ENCODE measurements at places on chromosomes 16 and 17.

- H3K27me3 ChIP-seq = peaks cover 25% of the 10 kb centered on the region
- no peak for DNase-seq
- H3K4me1 ChIP-seq = peaks cover 16% of the 10 kb centered on the region
- no peak overlapping the region for H3K4me3 ChIP-seq
- H3K36me3 ChIP-seq = no peaks in the 10 kb centered on the region
- no peak overlapping the region for H3K27ac ChIP-seq
These were observed 83.8 kb downstream of the GNAO1 start for GRCh38 chr16:56275076-56275475.

- H3K27me3 ChIP-seq = no peaks in the 10 kb centered on the region
- no peak overlapping the region for H3K4me3 ChIP-seq
- DNase-seq = no peak
- no peak overlapping the region for H3K27ac ChIP-seq
These were observed 13.1 kb downstream of the CNGB1 start for GRCh38 chr16:57957673-57958392.

DNA sequence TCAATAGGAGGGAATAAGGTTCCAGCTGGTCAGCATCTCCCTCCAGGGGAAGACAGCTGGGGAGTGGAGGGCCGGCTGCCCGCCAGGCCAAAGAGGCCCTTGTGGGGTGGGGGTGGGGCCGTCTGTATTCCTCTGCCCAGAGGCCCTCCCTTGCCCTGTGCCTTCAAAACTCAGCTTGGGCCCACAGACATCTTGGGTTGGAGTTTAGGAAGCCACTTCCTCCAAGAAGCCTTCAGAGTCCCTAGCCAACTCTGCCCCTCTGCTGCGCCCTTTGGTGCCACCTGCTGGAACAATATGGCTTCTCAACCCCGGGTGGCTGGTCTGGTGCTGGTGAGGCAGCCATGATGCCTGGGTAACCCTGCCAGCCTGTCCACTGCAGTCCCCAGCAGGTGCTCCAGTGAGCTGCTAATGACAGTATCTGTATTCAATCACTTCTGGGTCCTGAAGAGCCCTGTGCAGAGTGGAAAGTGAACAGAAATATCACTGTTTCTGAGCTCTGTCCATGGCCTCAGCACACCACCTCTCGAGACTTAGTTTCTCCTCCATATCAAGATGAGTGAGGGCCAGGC lies 16.7 kb downstream of the HSD11B2 start:
- no peaks in the 10 kb centered on the region for H3K27me3 ChIP-seq
- DNase-seq = peak; percentile 72
- no peaks in the 10 kb centered on the region for H3K4me1 ChIP-seq
- no peak overlapping the region for H3K27ac ChIP-seq
- H3K4me3 ChIP-seq = no peak overlapping the region

GRCh38 chr16:89742948-89743347 lies 21.6 kb downstream of the ZNF276 start:
- no peak for DNase-seq
- H3K27ac ChIP-seq = peak overlapping the region; percentile 54
- H3K4me1 ChIP-seq = peaks cover 5% of the 10 kb centered on the region
- H3K36me3 ChIP-seq = peaks cover 36% of the 10 kb centered on the region
- no peak overlapping the region for H3K4me3 ChIP-seq

DNA sequence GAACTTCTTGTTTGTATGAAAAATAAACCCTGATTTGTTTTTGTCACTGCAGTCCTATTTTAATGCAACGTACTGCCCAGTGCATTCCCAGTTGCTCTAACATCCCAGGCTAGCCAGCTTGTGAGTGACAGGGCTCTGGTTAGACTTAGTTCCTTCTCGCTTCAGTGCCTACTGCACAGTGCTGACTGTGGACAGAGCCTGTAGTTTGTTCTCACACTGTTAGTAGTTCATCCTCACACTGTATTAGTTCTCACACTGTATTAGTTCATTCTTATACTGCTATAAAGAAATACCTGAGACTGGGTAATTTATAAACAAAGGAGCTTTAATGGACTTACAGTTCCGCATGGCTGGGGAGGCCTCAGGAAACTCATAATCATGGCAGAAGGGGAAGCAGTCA lies 116.6 kb upstream of the SALL1 start:
- H3K4me3 ChIP-seq = no peak overlapping the region
- H3K4me1 ChIP-seq = no peaks in the 10 kb centered on the region
- H3K27me3 ChIP-seq = no peaks in the 10 kb centered on the region
- no peak for DNase-seq

GRCh38 chr16:9415545-9415944 lies 324.1 kb downstream of the HAPSTR1 start:
- DNase-seq = no peak
- H3K27me3 ChIP-seq = no peaks in the 10 kb centered on the region
- H3K4me3 ChIP-seq = no peak overlapping the region
- no peaks in the 10 kb centered on the region for H3K36me3 ChIP-seq
- no peak overlapping the region for H3K27ac ChIP-seq
- H3K4me1 ChIP-seq = no peaks in the 10 kb centered on the region

- no peak for DNase-seq
- peaks cover 2% of the 10 kb centered on the region for H3K27me3 ChIP-seq
These were observed 6.8 kb downstream of the ZG16B start for GRCh38 chr16:2836646-2837508.

DNA sequence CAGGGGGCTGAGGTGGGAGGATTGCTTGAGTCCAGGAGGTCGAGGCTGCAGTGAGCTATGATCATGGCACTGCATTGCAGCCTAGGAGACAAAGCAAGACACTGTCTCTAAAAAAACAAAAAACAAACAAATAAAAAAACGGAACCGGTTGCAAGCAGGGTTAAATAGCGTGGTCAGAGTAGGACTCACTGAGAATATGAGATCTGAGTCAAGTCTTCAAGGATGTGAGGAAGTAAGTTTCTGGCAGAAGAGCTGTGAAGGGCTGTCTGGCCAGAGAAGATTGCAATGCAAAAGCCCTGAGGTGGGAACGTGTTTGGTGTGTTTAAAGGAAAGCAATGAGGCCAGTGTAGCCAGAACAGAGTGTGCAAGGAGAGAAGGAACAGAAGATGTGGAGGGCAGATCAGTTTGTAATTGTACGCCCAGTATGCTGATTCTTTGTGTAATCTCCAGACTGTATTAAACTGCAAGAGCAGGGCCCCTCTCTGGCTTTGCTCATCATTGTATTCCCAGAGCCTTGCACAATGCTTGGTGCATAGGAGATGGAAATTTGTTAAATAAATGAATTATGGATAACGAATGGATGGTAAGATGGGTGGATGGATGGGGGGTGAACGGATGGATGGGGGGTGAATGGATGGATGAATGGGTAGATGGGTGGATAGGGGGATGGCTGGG lies 6.3 kb downstream of the G6PC1 start:
- H3K27ac ChIP-seq = no peak overlapping the region
- no peak for DNase-seq
- no peaks in the 10 kb centered on the region for H3K36me3 ChIP-seq
- no peaks in the 10 kb centered on the region for H3K4me1 ChIP-seq

DNA sequence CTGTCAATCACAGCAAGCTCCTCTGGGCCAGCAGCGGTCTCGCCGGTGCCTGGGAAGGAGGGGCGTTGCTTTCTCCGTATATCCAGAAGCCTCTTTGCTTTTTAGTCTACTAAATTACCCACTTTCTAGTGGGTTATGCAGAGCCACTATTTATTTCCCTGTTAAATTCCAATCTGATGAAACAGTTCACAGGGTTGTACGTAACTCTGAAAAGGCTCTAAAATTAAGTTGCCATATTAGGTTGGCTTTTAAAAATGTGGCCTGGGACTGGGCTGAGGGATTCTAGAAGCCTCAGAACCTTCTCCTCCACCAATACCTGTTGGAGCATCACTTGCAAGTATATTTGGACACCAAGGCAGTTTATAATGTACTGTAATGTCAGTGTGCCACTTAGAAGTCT lies 27.2 kb downstream of the MARCHF10 start:
- no peak overlapping the region for H3K27ac ChIP-seq
- H3K27me3 ChIP-seq = peaks cover 11% of the 10 kb centered on the region

GRCh38 chr16:48250520-48251278 lies 3.4 kb upstream of the ABCC11 start:
- H3K4me1 ChIP-seq = peaks cover 29% of the 10 kb centered on the region
- no peak overlapping the region for H3K27ac ChIP-seq
- no peaks in the 10 kb centered on the region for H3K27me3 ChIP-seq
- H3K36me3 ChIP-seq = peaks cover 11% of the 10 kb centered on the region
- no peak overlapping the region for H3K4me3 ChIP-seq
- DNase-seq = no peak

DNA sequence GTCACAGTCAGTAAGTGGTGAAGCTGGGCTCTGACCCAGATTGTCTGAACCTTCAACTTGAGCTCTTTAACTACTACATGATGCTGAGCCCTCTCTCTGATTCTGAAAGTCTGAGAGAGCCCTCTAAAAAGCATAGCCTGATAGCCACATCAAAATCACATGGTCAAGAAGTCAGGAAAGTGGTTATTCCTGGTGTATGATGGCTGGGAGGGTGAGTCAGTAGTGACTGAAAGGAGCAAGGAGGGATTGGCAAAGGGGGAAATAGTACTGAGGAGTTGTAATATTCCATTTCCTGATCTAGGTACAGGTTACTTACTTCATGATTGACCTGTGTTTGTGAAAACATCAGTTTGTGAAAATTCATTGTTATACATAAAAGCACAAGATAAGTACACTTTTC lies 89.1 kb downstream of the SSH2 start:
- H3K27me3 ChIP-seq = no peaks in the 10 kb centered on the region

DNA sequence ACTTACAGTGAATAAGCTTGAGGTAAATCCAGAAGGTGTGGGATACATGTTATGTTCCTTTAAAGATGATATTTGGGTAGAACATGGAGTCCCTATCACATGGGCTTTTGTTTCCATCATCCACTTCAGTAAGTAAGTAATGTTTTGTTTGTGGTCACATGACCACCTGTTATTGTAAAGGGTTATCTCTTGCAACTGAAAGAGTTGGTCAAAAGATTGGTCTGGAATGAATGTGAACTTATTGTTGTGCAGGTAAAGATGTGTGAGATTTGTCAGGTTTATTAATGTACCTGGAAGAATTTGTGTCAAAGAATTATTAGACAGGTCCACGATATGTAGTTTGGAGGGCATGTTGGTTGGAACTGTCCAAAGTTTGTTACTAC lies 1.6 kb downstream of the OMG start:
- H3K4me1 ChIP-seq = peaks cover 8% of the 10 kb centered on the region
- DNase-seq = no peak
- H3K27ac ChIP-seq = no peak overlapping the region
